ENCODE measurements at places on chromosomes 13 and 19.

GRCh38 chr13:80069374-80069773 lies 271.6 kb downstream of the SPRY2 start:
- DNase-seq = no peak

- no peak for DNase-seq
These were observed 23.7 kb upstream of the SHISA2 start for GRCh38 chr13:26075498-26075897.

GRCh38 chr19:53812335-53812734 lies 11.8 kb downstream of the NLRP12 start:
- no peak for DNase-seq

- DNase-seq = peak; percentile 8
These were observed 51.1 kb downstream of the HS6ST3 start for GRCh38 chr13:96141032-96141431.

DNA sequence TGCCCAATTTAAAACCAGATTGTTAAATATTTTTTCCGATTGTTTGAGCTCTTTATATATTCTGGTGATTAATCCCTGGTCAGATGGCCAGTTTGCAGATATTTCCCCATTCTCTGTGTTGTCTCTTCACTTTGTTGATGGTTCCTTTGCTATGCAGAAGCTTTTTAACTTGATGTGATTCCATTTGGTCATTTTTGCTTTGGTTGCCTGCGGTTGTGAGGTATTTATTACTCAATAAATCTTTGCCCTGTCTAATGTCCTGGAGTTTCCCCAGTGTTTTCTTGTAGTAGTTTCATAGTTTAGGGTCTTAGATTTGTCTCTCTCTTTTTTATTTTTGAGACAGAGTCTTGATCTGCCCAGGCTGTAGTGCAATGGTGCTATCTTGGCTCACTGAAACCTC lies 23.8 kb upstream of the LMO7 start:
- DNase-seq = no peak

DNA sequence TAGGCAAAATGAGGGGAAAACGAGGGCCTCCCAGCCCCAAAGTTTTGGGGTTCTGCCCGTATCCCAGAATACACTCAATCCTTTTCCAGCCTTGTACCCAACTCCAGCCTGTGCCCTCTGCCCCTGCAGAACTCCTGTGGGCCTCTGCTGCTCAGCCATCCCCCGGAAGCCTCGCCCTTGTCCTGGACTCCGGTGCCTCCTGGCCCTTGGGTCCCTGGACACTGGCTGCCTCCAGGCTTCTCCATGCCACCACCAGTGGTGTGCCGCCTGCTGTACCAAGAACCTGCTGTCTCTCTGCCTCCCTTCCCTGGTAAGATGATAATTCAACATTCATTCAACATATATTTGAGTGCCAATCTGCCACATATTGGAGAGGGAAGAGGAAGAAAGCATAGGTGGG lies 3.8 kb downstream of the DMRTC2 start:
- DNase-seq = no peak

DNA sequence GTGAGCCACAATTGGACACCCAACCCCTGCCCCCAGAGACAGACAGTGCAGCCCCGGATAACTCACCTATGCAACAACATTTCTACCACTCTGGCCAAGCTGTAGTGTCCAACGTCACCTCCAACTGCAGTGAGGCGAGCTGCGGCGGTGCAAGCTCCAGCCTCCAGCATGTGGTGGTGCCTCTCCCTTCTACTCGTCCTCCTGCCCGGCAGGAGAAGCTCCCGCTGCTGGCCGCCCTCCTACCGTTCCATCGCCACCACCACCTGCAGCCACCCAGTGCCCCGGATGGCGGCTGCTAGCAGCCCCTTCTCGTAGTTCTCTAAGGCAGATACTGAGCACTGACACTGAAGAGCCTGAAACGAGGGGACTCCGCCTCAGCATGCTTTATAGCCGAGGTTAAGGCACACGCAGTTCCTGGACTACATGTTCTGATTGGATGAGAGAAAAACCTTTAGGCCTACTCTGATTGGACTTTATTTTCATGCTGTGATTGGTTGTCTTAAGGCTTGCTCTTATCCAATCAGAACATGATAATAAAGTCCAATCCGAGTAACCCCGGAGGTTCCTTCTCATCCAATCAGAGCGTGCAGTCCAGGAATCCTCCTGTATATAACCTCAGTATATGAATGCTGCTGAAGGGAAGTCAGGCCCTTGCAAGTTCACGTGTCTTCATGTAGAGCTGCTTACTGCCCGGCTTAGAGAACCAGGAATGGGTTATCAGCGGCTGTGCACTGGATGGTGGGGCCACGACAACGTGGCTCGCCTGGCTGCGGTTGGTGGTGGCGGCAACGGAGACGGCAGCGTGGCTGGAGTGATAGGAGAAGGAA lies 63.5 kb downstream of the TUBA3C start:
- DNase-seq = no peak

DNA sequence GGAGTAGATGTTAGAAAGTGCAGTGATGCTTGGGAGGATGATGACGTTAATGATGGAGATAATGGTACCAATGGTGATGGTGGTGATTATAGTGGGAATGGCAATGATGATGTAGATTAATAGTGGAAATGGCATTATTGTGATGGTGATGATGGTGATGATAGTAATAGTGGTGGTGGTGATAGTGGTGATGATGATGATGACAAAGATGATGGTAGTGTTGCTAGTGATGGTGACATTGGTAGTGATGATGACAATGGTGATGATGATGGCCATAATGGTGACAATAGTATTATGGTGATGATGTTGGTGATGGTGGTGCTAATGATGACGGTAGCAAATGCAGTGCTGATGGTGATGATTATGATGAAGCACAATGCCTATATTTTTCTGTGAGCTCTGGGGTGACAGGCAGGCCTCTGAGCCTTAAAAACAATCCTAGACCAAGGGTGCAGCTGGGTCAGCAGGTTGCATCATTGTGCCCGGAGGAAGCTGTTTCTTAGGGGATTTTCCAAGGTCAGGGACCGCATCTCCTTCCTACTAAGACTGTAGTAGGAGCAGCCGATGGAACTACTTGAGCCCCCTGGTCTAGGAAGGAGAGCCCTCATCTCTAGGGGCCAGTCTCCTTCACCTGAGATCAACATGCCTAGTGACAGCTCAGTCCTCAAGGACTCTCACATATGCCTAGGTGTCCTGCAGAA lies 7.8 kb downstream of the CEACAM18 start:
- DNase-seq = no peak

- DNase-seq = no peak
These were observed 104.5 kb downstream of the NBEA start for GRCh38 chr13:35046587-35046986.

GRCh38 chr13:106599875-106600797 lies 32.2 kb upstream of the ARGLU1 start:
- no peak for DNase-seq

DNA sequence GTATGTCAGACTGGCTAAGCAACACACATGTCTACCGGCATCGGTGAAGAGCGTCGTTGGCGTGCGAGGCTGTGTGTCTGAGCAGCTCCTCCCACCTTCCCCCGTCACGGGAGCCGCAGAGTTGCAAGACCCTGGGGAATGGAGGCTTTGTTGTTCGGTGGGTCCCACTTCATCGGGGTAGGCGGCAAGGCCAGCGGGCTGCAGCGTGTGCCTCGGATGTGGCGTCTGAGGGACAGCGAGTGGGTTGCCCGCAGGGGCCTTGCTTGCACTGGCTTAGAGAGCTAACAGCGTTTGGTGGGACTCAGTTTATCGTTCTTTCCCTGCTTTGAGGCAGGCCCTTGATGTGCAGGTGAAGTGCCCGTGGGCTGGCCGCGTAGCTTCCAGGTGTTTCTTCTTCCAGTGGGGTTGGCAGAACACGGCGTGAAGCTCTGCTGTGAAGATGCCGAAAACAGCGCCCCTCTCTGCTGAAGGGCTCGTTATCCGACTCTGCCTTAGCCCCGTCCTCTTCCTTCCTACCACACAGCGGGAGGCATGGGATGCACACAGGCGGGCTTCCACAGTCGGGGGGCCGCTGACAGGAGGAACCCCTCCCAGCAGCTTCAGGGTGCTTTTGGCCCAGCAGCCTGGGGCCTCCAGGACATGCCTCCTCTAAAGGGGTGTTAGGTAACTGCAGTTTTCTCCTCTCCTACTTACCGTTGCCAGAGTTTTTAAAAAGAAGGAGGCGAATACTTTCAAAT lies 85.2 kb downstream of the ATP11A start:
- no peak for DNase-seq

- no peak for DNase-seq
These were observed 161.1 kb upstream of the ATXN8OS start for GRCh38 chr13:69946511-69946910.

DNA sequence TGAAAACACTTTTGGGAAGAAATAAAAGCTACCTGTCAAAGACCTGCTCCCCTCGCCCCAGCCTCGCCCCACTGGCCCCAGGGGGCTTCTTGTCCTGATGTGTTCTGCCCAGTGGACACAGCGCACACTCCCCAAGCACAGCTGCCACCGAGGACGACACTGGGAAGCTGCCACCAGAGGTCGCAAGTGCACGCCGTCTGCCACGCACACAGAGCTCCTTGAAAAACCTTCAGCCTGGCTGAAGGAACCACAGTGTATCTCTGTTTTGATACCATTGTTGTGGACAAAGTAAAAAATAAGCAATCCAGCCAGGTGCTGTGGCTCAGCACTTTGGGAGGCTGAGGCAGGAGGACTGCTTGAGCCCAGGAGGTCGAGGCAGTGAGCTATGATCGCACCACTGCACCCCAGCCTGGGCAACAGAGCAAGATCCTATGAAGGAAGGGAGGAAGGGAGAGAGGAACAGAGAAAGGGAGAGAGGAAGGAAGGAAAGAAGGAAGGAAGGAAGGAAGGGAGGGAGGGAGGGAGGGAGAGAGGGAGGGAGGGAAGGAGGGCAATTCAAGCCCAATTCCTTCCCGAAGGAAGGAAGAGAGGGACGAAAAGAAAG lies 57.3 kb downstream of the CEBPG start:
- DNase-seq = peak; percentile 9

GRCh38 chr19:16288544-16288943 lies 36.1 kb upstream of the KLF2 start:
- DNase-seq = no peak

DNA sequence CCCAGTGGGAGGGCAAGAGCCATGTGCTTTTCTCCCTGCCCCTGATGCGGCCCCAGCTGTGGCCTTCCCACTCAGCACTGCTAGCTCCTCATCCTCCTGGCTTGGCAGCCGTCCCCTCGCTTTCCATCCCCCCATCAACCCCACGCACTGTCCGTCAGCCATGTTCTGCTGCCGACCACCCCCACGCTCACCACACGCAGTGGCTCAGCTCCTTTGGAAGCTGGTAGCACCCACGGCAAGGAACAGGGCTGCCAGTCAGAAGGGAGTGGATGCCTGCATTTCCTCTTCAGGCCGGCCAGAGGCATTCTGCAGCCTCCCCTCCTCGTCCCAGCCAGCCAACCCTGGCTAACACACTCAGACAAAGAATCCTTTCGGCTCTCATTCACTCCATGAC lies 6.3 kb downstream of the CALM3 start:
- no peak for DNase-seq

GRCh38 chr19:35177377-35178274 lies 23.1 kb downstream of the FXYD5 start:
- no peak for DNase-seq

DNA sequence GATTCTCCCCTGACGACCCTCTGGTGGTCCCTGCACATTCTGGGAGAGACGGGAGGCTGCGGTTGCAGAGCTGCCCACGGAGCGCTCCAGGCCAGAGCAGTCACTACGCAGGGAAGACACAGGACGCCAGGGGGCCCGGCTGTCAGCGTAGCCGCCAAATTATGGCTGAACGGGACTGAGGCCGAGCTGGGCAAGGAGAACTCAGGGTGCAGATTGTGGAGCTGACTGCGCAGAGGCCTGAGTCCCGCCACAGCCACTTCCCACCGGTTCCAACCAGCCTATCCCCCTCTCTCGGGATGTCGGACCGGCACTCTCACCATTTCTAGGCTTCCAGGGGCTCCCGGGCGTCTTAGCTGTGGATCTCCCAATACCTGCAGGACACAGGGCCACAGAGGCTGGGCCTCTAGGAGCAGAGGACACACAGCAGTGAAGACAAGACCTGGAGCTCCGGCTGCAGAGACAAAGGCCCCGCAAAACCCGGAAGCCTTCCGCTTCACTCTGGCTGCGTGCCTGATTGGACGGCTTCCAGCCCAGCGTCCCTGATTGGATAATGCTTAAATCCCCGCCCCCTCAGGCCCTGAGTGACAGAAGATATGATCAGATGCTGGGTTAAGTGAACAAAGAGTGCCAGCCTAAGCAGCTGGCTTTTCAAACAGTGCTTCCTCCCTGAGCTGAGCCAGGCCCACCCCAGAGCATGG lies at the start of gene ZNF737:
Gene ZNF737, minus strand, starts transcription at position 461 of the 698 bp plus-strand sequence. Its CDS starts 141 bp downstream, at position 320.
- peak; percentile 72 for DNase-seq

DNA sequence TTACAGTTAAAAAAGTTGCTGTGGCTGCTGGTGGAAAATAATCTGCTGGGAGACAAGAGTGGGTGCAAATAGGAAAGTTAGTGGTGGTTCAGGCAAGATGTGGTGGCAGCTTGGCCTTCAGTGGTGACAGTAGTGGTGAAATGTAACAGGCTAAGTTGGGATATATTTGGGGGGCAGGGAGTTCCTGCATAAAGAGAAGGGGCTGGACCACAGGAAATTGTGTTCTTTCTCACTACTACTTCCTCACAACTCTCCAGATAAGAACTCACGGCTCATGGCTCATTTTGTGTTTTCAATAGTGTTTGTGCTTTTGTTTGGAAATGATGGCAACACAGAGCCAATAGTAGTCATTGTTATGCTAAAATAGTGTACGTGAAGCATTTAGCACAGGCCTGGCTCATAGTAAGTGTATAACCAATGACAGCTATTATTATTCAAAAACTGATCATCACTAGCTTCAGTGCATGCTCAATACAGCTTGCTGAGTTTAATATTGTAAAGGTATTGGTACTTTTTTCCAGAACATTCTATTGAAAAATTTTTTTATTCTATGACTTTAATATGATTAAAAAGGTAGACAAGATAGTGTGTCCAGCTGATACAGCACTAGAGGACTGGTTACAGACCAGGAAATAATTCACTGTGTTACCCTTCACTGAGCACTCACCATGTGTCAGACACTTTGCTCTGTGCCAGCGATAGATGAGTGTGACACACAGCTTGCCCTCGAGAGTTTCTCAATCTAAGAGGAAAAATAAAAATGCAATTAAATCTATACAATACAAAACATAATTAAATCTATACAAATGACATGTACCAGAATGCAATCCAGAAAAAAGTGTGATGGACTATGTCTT lies 209.8 kb downstream of the POU4F1 start:
- DNase-seq = no peak

GRCh38 chr13:94602467-94602866 lies 810 bp downstream of the GPR180 start:
- DNase-seq = no peak

GRCh38 chr19:9570255-9570654 lies 14.0 kb downstream of the ZNF121 start:
- no peak for DNase-seq

- DNase-seq = no peak
These were observed 56.9 kb upstream of the EDNRB start for GRCh38 chr13:77975358-77976042.

- DNase-seq = no peak
These were observed 314.9 kb upstream of the SLITRK5 start for GRCh38 chr13:87356314-87356713.

Data from amniotic stem cell (primary cell).